ENCODE measurements at places on chromosomes 7 and 10. TPM values are rescaled to one million over a fixed set of nuclear protein-coding genes. Genes with fewer than 3 reads are reported as not detected.

The ITPRID1 gene
- not detected for total RNA-seq

The ZNF425 gene
- total RNA-seq = 1.6 TPM

The ZNF488 gene
- not detected for total RNA-seq

The CLDN3 gene
- total RNA-seq = not detected

The ERLIN1 gene
- 31.8 TPM for total RNA-seq

The GIMAP6 gene
- 16.8 TPM for total RNA-seq

The PRSS37 gene
- not detected for total RNA-seq

The MTERF1 gene
- total RNA-seq = 3.7 TPM

The FBXL13 gene
- total RNA-seq = 2.1 TPM

The GRM3 gene
- not detected for total RNA-seq

The DNAH11 gene
- 0.32 TPM for total RNA-seq

The KCND2 gene
- total RNA-seq = 1.7 TPM

The BLNK gene
- total RNA-seq = 4.3 TPM

The SCART1 gene
- total RNA-seq = 2.0 TPM

The SSC4D gene
- total RNA-seq = 2.8 TPM

The LOXL4 gene
- 5.0 TPM for total RNA-seq

The SPDYE2B gene
- total RNA-seq = not detected

The STEAP2 gene
- total RNA-seq = 24.7 TPM

The H2BK1 gene
- total RNA-seq = not detected

The NACAD gene
- total RNA-seq = 4.4 TPM

The MALRD1 gene
- 0.93 TPM for total RNA-seq

The PNLIPRP3 gene
- total RNA-seq = 0.63 TPM

The PLAC9 gene
- total RNA-seq = 18.4 TPM

The OPN1SW gene
- total RNA-seq = not detected

The ITGA8 gene
- total RNA-seq = 1.1 TPM

The OR6B1 gene
- not detected for total RNA-seq

The MIOS gene
- 28.4 TPM for total RNA-seq

The XPNPEP1 gene
- total RNA-seq = 52.8 TPM

The PARD3 gene
- total RNA-seq = 33.3 TPM

The ARHGEF35 gene
- total RNA-seq = 6.7 TPM

The PPP1R3C gene
- total RNA-seq = 3.5 TPM

The CCDC136 gene
- 3.0 TPM for total RNA-seq

The PLCE1 gene
- total RNA-seq = 8.6 TPM

The C10orf53 gene
- not detected for total RNA-seq

The PNLIPRP2 gene
- total RNA-seq = not detected

The CDH23 gene
- 26.8 TPM for total RNA-seq

The ZNF467 gene
- 4.2 TPM for total RNA-seq

The ZP3 gene
- total RNA-seq = 0.48 TPM

The PKD2L1 gene
- total RNA-seq = 0.24 TPM

The ELOVL3 gene
- 0.72 TPM for total RNA-seq

The GSTO2 gene
- 1.4 TPM for total RNA-seq

The COL13A1 gene
- total RNA-seq = not detected

The LIPN gene
- not detected for total RNA-seq

The TRIL gene
- 3.2 TPM for total RNA-seq

The ICA1 gene
- 61.8 TPM for total RNA-seq

The KMT2E gene
- total RNA-seq = 124 TPM

The ZNF789 gene
- 11.5 TPM for total RNA-seq

The TLX1 gene
- not detected for total RNA-seq

The NAT16 gene
- total RNA-seq = 0.09 TPM

The ELN gene
- total RNA-seq = 63.3 TPM

The PRKCQ gene
- 1.9 TPM for total RNA-seq

The SPDYE6 gene
- total RNA-seq = not detected

The XRCC2 gene
- 0.72 TPM for total RNA-seq

The GIMAP7 gene
- total RNA-seq = 24.2 TPM

The FOXP2 gene
- 15.3 TPM for total RNA-seq
